Lower lobe of right lung (tissue), 2 donors: ENCODE measurements at places on chromosomes 4 and X.

DNA sequence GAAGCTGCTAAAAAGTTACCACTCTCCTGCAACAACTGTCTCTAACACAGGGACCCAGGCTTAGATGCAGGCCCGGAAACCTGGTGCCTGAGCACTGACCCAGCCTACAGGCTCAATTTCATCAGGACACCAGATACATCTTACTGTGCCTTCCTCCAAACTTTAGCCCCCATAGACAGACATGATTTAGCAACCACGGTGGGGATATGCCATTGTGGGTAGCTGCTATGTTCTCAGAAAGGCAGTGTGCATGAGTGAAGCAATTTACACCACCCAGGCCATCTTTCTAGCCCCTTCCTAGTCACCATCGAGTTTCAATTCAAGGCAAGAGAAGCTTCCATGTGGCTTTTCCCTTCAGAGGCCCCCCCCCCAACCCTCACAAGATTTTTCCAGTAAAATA lies 2.7 kb downstream of the HS3ST1 start:
- no peak for DNase-seq

- DNase-seq: no peak
Measured at GRCh38 chr4:182695842-182696241, 221.3 kb downstream of the DCTD start.

DNA sequence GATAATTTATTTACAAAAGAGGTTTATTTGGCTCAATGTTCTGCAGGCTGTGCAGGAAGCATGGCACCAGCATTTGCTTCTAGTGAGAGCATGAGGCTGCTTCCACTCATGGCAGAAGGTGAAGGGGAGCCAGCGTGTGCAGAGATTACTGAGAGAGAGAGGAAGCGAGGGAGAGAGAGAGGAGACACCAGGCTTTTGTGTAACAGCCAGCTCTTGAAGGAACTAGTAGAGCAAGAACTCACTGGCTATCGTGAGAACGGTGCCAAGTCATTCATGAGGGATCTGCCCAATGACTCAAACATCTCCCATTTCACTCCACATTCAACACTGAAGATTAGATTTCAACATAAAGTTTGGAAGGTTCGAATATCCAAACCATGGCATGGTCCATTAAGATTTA lies 12.7 kb downstream of the GUCY1A1 start:
- DNase-seq: no peak

GRCh38 chrX:848386-848785 lies 217.8 kb downstream of the SHOX start:
- DNase-seq: no peak

DNA sequence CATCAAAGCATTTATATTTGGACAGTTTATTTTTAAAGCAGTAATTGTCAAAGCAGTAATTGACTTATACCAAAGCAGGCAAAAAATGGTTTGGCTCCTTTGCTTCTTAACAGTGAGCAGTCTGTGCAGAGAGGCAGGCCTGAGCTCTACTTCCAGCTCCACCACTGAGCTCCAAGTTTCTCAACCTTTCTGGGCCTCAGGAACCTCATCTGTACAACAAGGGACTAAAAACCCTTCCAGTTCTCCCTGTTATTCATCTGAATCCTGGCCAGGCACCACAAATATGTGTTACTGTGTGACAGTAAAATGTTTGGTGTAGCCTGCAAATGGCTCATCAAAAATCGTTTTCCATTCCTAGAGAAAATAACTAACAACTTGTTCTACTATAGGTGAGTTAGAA lies 88.7 kb upstream of the TTC29 start:
- DNase-seq: no peak

GRCh38 chr4:74830928-74831327 lies 36.6 kb upstream of the BTC start:
- no peak for DNase-seq

- DNase-seq: no peak
Measured at GRCh38 chr4:85393201-85393600, 81.7 kb upstream of the ARHGAP24 start.

GRCh38 chr4:140018931-140019618 lies 134.9 kb downstream of the MAML3 start:
- no peak for DNase-seq

DNA sequence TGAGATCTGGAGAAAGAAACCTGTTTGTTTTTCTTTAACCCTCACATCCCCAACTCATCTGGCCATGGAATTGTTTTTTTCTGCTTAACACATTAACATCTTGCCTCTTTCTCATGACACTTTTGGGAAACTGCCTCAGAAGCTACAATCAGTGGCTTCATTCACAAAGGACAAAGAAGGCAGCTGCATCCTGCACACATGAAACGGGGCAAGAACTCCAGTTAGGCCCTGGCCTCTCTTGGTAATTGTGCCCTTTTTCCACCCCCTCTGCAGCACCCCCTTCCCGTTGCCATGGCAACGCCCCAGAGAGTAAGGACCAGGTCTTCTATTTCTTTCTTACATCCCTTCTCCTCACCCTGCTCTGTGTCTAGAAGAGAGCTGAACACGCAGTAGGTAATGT lies 103.4 kb downstream of the PDGFRA start:
- no peak for DNase-seq

DNA sequence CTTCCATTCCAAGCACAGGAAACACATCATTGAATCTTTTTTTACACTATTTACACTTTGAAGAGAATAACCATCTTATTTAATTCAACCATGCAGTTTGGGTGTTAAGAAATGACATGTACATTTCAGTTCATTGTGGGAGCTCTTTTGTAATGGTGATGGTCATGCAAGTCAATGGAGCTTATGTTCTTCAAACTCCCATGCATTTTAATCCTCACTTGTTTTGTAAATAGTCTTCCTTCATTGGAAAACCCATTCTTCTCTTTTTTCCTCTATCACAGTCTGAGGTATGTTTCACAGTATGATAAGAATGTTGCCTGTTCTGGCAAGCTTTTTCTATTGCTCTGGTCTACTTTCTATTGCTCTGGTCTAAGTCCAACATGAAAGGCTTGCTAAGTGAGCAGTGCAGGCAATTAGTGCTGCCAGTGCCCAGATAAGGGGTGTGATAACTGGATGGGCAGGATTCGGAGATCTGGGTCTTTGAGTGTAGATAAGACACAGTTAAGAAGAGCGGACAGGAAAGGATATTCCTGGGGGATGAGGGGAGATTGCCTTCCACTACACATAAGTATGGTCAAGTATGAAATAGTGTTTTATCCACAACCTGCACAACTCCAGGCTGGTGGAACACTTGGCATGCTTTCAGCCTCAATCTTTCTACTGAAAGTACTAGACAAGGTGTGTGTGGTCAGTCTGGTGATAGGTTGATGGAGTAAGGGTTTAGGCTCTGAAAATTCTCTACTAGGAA lies 17.1 kb downstream of the AFP start:
- no peak for DNase-seq

DNA sequence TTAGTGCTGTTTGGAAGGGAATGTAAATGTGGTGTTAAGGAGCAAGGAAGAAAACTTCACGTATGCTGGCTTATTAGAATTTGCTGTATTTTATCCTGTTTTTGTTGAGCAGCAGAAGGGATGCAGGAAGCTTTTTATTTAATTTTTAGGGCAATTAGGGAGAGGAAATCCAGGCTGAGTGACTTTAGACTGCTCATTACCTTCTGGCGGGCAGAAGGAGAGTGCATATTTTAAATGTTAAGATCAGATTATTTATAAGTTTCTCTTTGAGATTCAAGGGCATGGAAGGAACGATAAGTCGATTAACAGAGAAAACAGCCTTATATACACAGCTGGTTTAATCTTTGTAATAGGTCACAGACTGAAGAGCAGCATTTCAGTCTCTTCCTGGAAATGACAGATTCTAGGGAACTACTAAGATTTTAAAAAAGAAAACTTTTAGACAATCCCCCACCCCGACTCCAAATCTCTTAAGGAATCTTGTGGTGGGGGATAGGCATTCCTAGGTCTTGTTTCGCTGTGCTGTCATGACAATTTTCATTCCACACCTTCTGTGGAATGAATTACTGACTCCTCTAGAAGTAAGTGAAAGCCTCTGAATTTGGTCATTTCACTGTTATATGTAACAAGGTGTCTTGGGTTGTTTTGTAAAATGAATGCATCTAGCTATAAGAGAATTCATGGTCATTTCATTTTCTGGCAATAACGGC lies 402.5 kb downstream of the RAPGEF2 start:
- DNase-seq: no peak

- no peak for DNase-seq
Measured at GRCh38 chr4:156419080-156419685, 465.5 kb upstream of the CTSO start.

DNA sequence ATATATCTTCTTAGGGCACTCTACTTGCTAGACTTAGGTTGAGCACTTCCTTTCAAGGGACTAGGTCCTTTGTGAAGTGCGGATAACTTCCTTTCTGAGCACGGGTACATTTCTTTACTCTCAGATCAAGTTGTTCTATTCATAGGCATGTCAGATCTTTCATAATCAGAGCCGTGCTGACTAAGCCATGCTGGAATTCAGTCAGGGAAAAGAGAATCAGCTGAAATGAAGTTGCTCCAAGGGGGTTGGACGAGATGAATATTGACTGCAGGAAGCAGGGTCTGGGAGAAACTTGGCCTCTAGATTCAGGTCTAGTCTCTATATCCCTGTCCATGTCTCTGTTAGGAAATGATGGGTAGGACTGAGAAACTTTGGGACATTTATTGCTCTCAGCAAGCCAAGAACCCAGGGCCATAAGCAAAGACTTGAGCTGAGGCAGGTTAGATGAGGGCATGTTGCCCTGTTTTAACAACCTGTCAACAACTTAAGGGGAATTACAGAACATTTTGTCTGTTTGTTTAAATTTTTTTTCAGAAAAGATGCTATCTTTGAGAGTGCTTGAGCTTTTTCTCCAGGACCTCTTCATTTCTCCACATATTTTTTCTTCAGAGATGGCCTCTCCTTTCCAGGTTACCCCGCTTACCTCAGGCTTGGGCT lies 28.3 kb downstream of the AREG start:
- DNase-seq: no peak
